ENCODE measurements at places on chromosomes 4 and X. TPM values are rescaled to one million over a fixed set of nuclear protein-coding genes. Genes with fewer than 3 reads are reported as not detected.

The MAGEE2 gene
- not detected for total RNA-seq

The PTCHD1 gene
- total RNA-seq, result 0.12 TPM

The SPATA4 gene
- not detected for total RNA-seq

The MAGEC3 gene
- total RNA-seq, result not detected

The NPY5R gene
- total RNA-seq, result not detected

The FAM9B gene
- total RNA-seq, result not detected

The SMIM31 gene
- total RNA-seq, result not detected

The TREX2 gene
- 12.0 TPM for total RNA-seq

The SHROOM3 gene
- total RNA-seq, result 10.0 TPM

The MAGEA2B gene
- total RNA-seq, result not detected

The DSPP gene
- total RNA-seq, result not detected

The IL13RA1 gene
- total RNA-seq, result 24.8 TPM

The CFAP47 gene
- total RNA-seq, result not detected

GRCh38 chrX:2462074-2462473 lies 38.7 kb downstream of the DHRSX start:
- no peak for DNase-seq

GRCh38 chr4:1356181-1356998 lies 9.4 kb downstream of the UVSSA start:
- no peak for DNase-seq

DNA sequence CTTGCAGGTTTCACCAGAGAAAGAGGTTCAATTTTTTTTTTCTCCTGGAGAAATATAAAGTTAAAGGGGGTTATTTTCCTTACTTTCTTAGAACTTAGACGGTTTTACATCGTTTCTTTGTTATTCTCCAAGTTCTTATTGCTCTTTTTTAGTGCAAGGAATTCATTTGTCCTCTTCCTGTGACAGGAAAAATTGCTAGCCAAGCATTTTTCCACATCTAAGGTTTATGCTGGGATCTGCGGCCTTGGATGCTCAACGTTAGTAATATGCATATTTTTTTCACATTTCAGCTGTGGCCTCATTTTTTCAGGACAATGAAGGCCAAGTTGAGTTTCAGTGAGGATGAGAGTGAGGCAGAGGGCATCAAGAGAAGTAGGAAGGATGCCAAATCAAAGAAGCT lies 948.9 kb downstream of the PCDH19 start:
- DNase-seq, result no peak

DNA sequence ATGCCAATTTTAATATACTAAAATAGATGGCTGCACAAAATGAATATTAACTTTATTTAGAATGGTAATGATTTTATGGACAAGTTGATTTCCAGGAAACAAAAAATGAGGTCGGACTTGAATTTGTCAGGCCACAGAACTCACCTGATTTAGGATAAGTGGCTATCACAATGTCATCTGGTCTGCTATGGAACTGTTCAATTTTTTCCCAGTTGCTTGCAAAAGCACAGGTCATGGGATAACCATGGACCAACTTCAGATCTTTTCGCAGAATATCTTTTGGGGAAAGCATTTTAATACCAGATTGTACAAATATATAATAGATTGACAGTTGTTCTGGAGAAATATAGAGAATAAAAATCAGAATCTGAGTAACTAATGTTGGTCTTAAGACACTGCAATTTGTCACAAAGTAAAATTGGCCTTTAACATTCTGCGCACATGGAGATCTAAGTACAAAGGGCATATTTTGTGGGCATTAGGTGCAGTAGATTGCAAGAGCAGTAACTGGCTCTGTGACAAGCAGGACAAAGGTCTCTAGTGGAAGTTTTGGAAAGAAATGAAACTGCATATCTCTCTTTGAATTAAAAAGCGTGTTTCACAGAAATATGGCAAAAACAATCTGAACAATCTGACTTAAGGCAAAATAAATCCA lies 5.4 kb downstream of the SULT1B1 start:
- no peak for DNase-seq

DNA sequence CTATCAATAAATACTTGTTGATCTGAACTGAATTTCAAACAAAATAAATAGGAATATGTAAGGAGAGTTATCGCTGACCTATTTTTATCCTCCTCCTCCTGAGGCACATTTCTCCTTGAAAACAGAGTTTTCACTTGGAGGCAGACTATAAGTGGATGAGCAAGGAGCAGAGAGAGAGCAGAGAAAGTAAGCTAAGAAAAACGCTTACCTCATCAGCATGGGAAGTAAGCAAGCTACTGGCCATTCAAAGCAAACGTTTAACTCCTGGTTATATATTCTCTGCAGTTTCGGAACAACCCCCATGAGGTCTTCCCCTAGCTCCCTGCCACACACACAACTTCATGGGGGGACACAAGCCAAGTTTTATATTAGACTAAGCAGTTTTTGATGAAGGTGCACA lies 13.2 kb downstream of the ZDHHC9 start:
- no peak for DNase-seq
